Stimulated activated CD4-positive, alpha-beta T cell treated with anti-CD3 and anti-CD28 coated beads, TNF-alpha, amount 100 ng/mL, for 4 hours (primary cell): ENCODE measurements at places on chromosomes 1 and 21.

GRCh38 chr21:33185852-33186251, 43.9 kb upstream of the IFNAR2 start:
- no peak for DNase-seq

DNA sequence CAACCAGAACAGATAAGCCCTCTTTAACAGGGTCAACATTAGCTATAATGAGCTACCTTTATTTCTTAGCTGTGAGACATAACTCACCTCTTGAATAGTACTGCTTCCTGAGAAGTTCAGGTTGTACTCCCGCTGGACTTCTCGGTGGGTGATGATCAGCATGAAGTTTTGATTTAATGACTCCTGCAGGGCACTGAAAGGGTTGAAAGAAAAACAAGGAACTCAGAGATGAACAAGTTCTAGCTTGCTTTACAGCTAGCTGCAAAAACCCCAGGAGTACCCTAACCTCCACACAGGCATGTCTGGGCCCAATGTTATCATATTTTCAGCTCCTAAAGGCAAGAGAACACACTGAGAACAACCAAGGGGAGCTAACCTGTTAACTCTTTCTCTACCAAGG, 254.4 kb downstream of the FAF1 start:
- DNase-seq: no peak

GRCh38 chr1:185786524-185786923, 52.3 kb downstream of the HMCN1 start:
- no peak for DNase-seq

DNA sequence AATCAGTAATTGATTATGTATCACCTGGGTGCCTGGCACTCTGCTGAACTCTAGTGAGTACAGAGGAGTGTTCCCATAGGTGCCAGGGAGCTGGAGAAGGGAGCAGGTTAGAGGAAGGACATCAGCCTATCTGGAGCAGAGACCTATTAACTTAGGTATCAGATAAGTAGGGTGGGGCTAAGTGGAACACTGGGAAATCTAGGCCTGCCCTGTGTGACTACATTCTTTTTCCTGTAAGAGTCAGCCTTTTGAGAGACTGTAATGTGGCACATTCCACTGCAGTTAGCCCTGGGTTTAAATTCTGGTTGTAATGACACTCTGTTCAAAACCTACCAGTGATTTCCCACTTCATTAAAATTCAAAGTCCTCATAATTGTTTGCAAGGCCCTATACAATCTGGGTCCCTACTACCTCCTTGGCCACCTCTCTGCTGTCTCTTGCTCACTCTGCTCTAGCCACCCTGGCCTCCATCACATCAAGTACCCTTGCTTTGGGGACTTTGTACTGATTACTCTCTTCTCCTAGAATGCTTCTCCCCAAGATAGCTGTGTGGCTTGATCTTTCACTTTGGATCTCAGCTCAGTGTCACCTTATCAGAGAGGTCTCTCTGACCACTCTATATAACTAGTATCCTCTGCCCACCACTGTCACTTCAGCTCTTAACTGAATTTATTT, 12.9 kb downstream of the STX12 start:
- DNase-seq: no peak

- DNase-seq: no peak
These were observed 24.4 kb upstream of the FGGY start for GRCh38 chr1:59272507-59272906.

GRCh38 chr1:119621705-119622104, 26.4 kb downstream of the ZNF697 start:
- no peak for DNase-seq

DNA sequence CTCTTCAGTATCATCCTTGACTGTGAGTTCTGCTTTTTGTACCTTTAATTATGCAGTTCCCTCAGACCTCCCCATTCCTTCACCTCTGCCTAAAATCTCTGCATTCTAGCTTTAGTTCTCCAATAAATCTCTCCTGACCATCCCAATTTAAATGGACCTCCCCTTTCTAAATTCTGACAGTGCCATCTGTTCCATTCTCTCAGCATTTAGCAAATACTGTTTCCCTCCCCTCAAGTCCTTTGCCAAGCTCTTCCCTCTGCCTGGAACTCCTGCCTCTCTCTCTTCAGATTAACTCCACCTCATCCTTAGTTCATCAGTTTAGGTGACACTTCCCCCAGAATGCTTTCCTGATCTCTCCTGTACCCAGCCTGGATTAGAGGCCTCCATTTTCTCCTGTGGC, 54.0 kb upstream of the JUN start:
- no peak for DNase-seq

DNA sequence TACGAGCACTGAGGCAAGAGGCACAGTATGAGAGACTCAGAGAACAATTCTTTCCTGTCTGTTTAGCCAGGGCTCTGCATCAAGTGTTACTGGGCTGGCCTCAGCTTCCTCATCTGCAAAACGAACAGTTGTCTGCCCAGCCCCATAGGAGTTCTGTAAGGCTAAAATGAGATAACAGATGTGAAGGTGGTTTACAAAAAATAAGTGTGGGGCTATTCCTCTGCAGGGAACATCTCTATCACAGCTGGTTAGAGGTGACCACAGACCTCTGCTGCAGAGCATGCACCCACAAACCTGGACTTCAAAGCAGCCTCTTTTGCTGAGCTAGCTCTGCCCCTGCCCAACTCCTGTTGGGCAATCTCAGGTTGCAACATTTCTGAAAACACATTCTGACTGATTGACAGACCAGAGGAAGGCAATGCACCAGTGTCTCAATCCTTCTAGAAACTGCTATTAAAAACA, 10.5 kb upstream of the OLIG1 start:
- no peak for DNase-seq
